NCI-H2081 (cell line): ENCODE measurements at places on chromosomes 13 and 19.
A peak's percentile ranks its signal among the peaks of the same experiment; 100 is the strongest.

- DNase-seq = no peak
Measured at GRCh38 chr19:2282062-2282861, at the start of gene PEAK3. Gene PEAK3 (minus strand): TSS chr19:2282175. CDS start chr19:2280931, 1,244 bp downstream.

GRCh38 chr13:25222740-25223139 is 50.7 kb upstream of the AMER2 start:
- DNase-seq = no peak

DNA sequence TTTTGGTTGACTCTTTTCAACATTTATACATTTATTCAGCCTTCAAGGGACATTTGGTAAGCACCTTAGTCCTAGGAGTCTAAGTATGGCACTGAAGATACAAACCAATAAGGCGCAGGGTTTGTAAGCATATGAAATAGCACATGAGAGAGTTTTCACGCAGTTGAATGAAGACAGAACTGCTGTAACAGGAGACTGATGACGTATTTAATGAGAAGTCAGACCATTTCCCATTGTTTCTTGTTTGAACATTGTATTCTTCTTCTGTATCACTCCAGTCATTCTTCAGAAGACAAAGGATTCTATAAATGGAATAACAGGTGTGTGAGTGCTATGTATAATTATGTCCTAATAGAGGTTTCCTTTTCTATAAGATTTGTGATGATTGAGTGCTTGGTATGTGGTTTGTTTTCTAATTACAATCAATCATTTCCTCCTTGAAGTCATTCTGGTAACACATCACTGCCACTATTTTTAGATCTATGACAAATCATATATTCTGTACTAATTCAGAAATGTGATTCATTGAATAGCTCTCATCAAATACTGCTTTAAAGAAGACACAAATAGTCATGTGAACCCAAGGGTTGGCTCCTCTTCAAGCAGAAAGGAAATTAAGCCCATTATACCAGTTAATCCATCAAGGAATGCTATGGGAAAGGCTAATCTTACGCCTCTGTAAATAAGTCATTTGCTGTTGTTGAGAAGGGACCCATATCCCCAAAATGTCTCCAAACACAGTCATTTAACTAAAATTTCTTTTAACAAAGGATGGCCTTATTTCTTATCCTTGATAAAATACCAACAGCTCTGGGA is 222.8 kb upstream of the NBEA start:
- peak; percentile 51 for DNase-seq

- DNase-seq = peak; percentile 86
Measured at GRCh38 chr19:57814505-57815246, at the start of gene ZNF552. Gene ZNF552 (minus strand): TSS chr19:57814913. CDS start chr19:57814743, 170 bp downstream.

DNA sequence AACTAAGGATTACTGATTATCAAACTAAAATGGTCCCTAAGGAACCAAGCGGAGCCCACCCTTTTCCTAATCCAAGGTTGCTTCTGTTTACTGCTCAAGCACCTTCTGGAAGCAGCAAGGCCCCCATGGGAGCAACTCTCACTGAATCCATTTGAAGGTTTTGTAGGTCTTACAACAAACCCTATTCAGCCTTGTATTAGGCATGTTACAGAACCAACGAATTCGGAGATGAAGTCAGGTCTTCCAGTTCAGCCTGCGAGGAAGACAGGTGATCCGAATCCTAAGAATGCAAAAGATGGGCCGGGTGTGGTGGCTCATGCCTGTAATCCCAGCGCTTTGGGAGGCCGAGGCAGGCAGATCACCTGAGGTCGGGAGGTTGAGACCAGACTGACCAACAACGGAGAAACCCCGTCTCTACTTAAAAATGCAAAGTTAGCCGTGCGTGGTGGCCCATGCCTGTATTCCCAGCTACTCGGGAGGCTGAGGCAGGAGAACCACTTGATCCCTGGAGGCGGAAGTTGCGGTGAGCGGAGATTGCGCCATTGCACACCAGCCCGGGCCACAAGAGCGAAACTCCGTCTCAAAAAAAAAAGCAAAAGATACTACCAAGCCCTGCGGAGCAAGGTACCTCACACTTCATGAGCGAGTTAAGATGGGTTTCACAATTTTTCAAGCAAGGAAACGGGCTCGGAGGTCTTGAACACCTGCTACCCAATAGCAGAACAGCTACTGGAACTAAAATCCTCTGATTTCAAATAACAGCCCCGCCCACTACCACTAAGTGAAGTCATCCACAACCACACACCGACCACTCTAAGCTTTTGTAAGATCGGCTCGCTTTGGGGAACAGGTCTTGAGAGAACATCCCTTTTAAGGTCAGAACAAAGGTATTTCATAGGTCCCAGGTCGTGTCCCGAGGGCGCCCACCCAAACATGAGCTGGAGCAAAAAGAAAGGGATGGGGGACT is 609 bp downstream of the ZAR1L start:
- no peak for DNase-seq

GRCh38 chr13:48492096-48492440 is 40.8 kb downstream of the RCBTB2 start:
- DNase-seq = no peak

GRCh38 chr19:32020538-32020937 is 324.9 kb upstream of the ZNF507 start:
- no peak for DNase-seq

DNA sequence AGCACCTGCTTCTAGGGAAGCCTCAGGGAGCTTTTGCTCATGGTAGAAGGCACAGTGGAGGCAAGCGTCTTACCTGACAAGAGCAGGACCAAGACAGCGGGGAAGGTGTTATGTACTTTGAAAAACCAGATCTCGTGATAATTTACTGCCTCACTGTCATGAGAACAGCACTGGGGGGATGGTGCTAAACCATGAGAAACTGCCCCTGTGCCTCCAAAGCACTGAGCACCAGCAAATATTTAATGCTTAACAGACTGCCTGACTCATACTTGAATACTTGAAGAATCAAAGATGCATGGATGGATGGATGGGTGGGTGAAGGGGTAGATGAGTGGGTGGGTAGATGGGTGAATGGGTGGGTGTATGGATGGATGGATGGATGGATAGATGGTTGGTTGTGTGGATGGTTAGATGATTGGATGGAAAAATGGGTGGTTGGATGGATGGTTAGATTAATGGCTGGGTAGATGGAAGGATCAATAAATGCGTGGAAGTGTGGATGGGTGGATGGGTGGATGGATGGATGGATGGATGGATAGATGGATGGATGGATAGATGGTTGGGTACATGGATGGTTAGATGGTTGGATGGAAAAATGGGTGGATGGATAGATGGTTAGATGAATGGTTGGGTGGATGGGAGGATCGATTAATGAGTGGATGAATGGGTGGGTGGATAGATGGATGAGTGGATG is 101.1 kb upstream of the IPO5 start:
- no peak for DNase-seq

DNA sequence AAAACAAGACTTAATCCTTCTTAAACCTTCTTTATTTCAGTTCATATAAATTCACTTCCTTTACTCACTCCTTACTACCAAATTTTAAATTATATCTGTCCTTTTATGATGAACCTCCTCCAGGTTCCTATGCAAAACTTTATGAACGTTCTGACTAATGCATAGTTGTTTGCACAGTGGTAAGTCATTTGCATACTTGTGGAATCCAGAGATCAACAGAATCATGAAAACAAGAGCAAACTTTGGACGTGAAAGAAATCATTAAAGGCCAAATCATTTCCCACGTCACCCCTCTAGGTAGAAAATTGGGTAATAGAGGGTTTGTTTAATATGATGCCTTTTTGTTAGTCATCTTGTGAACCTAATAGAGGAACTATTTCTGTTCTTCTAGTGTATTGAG is 32.3 kb upstream of the MYCBP2 start:
- DNase-seq = no peak

DNA sequence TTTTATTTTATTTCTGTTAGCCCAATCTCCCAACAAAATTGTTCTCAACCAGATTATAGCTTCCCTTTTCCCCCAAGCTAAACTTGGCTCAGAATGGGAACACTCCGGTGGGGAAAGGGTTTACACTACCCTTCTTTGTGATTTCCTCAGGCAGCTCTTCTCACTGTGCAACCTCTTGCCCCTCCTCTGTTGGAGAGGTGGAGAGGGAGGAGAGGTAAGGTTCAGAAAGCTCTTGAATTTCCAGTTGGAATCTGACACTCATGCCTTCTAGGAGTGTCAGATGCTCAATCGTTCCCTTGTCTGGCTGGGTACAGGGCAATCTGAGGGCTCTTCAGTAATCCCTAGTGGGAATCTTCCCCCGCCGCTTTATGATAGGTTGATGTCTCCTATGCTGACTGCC is 486.1 kb upstream of the KLF12 start:
- DNase-seq = no peak

- no peak for DNase-seq
Measured at GRCh38 chr13:91609353-91609752, 210.9 kb downstream of the GPC5 start.

- DNase-seq = no peak
Measured at GRCh38 chr19:32458500-32459123, 53.0 kb downstream of the DPY19L3 start.

DNA sequence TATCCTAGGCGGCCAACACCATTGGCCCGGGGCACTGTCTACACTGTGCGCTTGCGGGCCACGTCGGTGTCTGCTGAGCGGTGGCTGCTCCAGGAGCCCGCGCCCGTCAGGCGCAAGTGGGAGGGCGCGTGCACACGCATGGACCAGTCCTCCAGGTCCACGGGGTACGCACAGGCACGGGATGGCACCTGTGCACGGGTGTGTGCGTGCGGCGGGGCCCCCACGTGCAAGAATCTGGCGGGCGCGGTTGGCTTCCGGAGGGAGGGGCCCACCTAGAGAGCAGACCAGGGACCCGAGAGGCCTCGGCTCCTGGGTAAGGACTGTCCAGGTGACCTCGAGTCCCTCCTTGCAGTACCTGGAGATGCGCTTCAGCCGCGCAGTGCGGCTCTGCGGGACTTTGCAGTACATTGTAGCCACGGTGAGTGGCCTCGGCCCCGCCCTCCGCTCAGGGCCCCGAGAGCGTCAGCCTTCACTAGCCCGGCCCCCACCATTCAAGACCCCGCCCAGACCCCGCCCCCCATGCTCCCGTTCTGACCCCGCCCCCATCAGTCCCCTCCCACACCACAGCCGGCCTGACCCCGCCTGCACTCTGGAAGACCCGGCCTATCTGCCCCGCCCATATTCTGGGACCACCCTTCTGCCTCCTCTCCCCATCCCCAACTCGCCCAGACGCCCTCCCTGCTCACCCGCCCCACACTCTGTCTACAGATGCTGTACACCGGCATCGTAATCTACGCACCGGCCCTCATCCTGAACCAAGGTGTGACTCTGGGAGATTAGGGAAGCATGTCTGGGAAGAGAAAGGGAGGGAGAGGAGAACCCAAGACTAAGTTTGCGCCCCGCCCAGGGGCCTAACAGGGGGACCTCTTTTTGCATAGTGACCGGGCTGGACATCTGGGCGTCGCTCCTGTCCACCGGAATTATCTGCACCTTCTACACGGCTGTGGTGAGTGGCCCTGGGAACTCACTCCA is 2.3 kb downstream of the SLC5A5 start:
- DNase-seq = no peak

DNA sequence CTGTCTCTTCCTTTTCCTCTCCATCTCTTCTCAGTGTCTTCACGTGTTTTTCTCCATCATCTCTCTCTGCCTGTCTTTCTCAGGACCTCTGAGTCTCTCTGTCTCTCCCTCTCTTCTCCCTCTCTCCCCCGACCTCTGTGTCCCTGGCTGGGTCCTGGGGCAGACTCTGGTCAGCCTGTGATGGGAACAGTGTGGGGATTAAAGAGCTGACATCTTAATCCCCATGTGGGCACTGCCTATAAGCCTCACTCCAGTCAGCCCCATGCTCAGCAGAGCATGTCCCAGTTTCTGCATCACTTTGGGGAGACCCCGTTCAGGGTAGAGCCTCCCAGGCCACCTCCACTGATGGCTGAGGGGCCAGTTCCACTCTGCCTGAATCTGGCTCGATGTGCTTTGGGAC is 16.2 kb downstream of the EGLN2 start:
- no peak for DNase-seq

GRCh38 chr13:110126391-110126961 is 180.5 kb downstream of the COL4A1 start:
- no peak for DNase-seq
